ENCODE measurements at places on chromosomes 3 and 15. TPM values are rescaled to one million over a fixed set of nuclear protein-coding genes. Genes with fewer than 3 reads are reported as not detected.

TM4SF4 gene
- 0.67 TPM for total RNA-seq

CELF6 gene
- 0.21 TPM for total RNA-seq

A4GNT gene
- not detected for total RNA-seq

STARD9 gene
- total RNA-seq: 7.2 TPM

KLHL40 gene
- total RNA-seq: not detected

MED12L gene
- 4.4 TPM for total RNA-seq

SYNPR gene
- total RNA-seq: not detected

PXYLP1 gene
- 4.4 TPM for total RNA-seq

NDN gene
- 54.7 TPM for total RNA-seq

MAGI1 gene
- 33.8 TPM for total RNA-seq

CORO2B gene
- total RNA-seq: 71.7 TPM

SAMMSON gene
- total RNA-seq: not detected

FANCD2OS gene
- not detected for total RNA-seq

VPS8 gene
- 59.8 TPM for total RNA-seq

MCF2L2 gene
- 1.8 TPM for total RNA-seq

PIGB gene
- total RNA-seq: 12.7 TPM

FAIM gene
- total RNA-seq: 5.5 TPM

CHRNB4 gene
- total RNA-seq: not detected

ARRDC4 gene
- 6.7 TPM for total RNA-seq

RTP3 gene
- total RNA-seq: not detected

CCK gene
- not detected for total RNA-seq

KIF7 gene
- total RNA-seq: 6.4 TPM

PLSCR4 gene
- total RNA-seq: 11.3 TPM

CRABP1 gene
- 3.3 TPM for total RNA-seq

CCRL2 gene
- total RNA-seq: 1.4 TPM

MYRIP gene
- 0.49 TPM for total RNA-seq

TRIM71 gene
- 74.0 TPM for total RNA-seq

ZNF502 gene
- total RNA-seq: 2.6 TPM

TF gene
- total RNA-seq: 3.9 TPM

GOLGA8J gene
- not detected for total RNA-seq

C3orf22 gene
- total RNA-seq: not detected

MAP3K13 gene
- total RNA-seq: 26.4 TPM

ZNF501 gene
- total RNA-seq: 4.7 TPM

ROPN1 gene
- not detected for total RNA-seq

LMAN1L gene
- total RNA-seq: not detected

TMCO5A gene
- not detected for total RNA-seq

LRRIQ4 gene
- 0.38 TPM for total RNA-seq
